ENCODE measurements at places on chromosomes 13 and 19. TPM values are rescaled to one million over a fixed set of nuclear protein-coding genes. Genes with fewer than 3 reads are reported as not detected.

Gene PDE4A
- 20.0 TPM for total RNA-seq

Gene KLK1
- 0.41 TPM for total RNA-seq

Gene ALOX5AP
- total RNA-seq, result 7.2 TPM

Gene TJP3
- total RNA-seq, result not detected

Gene NLRP9
- not detected for total RNA-seq

Gene TNPO2
- total RNA-seq, result 33.1 TPM

Gene ILF3
- total RNA-seq, result 106 TPM

Gene PLVAP
- total RNA-seq, result 36.9 TPM

Gene SYNE4
- total RNA-seq, result 0.58 TPM

Gene FBXO17
- 3.0 TPM for total RNA-seq

Gene ZNF536
- 4.0 TPM for total RNA-seq

Measured in left ventricle myocardium inferior (tissue), 1 donor.